ENCODE measurements at places on chromosomes 1 and 21.

DNA sequence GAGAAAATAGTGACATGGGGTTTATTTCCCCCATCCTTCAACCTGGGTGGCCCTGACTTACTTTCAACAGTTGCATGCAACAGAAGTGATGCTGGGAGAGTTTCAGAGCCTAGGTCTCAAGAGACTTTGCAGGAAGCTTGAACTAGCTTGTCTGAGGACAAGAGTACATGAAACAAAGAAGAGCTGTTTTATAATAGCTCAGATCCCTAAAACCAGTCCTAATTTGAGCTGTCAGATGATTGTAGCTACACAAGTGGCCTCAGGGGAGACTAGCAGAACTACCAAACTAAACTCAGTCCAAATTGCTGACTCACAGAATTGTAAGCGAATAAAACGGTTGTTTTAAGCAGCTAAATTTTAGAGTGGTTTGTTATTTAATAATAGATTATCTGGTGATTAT lies 17.1 kb downstream of the RC3H1 start:
- DNase-seq, result no peak

DNA sequence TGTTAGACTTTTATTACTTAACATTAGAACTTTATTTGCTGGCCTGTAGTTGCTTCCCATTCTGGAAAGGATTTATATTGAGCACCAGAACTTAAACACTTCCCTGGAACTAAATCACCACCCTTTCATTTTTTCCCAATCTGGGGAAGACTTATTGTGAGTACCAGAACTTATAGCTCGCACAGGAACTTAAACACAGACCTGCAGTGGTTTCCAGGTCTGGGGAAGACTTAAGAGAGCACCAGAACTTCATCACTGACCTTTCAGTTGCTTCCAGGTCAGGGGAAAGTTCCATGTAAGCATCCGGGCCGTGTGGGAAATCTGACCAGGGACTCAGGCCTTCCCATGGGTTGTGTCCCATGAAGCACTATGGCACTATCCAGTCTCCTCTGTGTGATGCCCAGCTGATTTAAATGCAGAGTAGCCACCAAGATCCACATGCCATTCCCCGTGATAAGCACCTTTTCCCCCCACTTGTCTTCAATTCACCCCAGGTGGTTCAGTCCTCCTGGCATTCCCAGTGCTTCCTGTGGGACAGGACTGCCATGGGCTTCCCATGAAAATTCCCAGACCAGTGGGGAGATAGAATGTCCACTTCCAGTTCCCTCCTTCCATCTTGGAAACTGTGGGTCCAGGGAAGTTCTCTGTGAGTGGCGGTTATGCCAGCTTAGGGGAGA lies 48.9 kb downstream of the C4BPA start:
- no peak for DNase-seq

- no peak for DNase-seq
These were observed 13.8 kb downstream of the TMEM51 start for GRCh38 chr1:15167386-15167785.

- DNase-seq, result no peak
These were observed 26.4 kb upstream of the IL12RB2 start for GRCh38 chr1:67281244-67281643.
